ENCODE measurements at places on chromosomes 6 and 20.

DNA sequence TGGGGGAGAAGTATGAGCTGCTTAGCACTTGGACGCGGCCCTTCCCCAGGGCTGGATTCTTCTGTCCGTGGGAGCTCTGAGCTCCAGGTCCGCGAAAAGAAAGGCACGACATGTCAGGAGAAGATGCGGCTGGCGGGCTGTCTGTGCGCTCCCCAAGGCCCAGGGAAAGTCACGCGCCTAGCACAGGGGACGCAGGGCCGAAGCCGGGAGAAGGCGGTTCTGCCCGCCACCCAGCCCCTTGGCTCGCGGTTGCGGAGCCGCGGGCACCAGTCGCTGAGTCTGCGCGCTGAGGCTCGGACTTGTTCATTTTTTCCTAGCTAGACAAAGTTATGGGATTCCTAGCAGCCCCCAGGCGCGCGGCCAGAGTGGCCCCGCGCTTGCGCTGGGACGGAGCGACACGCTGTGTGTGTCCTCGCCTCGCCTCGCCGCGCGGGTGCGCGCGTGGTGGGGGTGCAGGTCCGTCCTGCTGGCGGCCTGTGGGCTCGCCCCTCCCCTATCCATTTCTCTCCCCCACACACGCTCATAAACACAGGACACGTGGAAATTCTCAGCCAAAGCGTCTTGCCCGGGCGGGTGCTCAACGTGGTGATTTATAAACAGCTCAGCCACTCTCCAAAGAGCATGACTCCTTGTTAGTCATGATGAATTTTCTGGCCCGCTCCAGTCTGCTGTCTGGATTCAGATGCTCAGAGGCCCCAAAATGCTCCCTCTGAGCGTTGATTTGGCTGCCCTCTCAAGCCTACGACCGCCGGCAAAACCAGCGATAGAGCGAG lies 1.9 kb upstream of the POU3F2 start:
- DNase-seq: no peak

- DNase-seq: no peak
Measured at GRCh38 chr6:107266563-107266962, 151.2 kb upstream of the BEND3 start.

GRCh38 chr6:102853249-102853955 lies 1459.9 kb downstream of the GRIK2 start:
- DNase-seq: no peak

DNA sequence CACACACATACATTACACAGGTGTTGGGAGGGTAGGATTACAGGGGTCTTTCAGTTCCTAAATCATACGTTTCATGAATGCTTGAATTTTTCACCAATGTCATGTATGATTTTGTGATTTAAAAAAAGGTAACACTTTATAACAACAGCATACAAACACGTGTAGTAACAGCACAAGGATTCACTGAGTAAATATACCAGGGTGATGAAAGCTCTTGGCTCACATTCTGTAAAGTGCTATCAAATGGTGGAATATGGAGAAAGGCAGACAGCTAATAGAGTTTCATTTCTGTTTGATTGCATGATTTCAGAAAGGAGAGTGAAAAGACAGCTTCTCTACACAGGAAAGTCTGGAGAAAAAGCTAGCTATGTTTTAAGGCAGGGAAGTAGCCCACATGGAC lies 231.9 kb downstream of the CD83 start:
- DNase-seq: no peak

DNA sequence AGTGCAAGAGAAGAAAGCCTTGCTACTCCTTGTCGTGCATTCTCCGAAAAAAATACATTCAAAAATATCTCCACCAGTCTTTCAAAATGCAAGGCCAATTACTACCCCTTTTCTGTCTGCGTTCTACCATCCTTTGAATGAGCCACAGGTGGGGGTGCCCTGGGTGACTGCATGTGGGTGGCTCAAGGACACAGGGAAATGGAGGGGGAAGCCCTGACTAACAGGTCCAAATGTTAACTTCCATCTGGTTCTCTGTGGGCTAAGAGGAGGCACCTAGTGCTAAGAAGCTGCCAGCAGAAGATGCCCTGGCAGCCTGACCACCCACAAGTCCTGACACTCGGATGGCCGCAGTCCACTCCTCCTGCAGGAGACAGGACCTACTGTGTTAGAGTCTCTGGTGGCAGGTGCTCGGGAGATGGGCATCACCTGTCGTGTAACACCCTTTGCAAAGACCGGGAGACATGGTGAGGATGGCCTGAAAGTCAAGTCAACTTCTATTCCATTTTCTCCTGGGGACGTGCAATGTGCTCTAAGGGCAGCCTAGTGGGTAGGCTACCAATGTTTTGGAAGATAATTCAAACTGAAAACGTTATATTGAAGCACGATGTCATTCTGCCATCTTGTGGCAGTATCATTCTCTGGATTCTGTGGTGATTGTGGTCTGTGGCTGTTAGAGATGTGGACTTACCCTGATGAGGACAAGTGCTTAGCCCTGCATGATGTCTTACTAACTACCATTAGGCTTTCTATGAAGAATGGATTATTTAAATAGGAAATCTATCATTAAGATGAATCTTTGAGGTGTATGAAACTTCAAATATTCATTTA lies 27.4 kb upstream of the IGF2R start:
- DNase-seq: no peak

DNA sequence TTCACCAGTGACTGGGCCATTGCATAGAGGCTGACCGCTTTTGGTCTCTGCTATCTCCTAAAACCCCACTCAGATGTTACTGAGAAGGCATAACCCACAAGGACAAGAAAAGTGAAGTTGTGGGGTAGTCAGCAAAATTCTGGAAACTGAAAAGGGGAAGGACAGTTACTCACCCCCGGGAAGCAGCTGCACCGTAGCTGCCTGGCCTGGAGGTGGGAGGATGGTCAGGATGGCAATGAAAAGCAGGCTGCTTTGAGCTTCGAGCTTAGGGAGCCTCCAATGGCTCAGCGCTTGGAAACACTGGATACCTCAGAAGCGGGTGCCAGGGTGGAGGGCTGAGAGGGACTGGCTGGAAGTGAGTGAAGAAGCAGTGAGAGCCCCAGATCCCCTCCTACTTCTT lies 56.0 kb downstream of the KCNK5 start:
- DNase-seq: no peak

GRCh38 chr20:37980383-37980782 lies 52.9 kb downstream of the TTI1 start:
- DNase-seq: no peak

DNA sequence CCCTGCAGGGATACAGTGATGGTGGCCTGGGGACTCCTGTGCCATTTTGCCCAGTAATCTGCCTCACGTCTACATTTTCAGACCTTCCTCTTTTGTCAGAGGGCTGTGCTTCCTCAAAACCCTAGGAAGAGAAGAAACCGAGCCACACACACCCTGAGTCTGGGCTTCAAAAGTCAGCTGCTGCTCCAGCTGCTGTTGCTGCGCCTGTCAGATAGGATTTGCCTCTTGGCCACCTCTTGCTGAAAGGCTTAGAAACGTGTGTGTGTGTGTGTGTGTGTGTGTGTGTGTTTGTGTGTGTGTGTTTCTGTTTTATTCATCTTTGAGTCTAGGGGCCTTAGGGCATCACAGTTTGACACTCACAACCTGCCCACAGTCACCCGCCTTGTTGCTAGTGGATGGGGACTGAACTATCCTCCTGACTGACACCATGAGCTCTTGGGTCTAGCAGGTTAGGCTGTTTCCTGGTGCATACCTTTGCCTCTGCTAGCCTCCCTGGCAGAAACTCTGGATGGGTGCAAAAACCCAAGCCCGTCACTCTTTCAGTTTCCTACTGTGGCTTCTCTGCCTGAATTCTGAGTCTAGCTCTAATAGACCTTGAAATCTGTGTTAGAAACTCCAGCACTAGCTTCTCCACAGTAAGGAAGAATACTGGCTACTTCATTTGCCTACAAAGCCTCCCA lies 94.9 kb upstream of the CEP85L start:
- no peak for DNase-seq

- no peak for DNase-seq
Measured at GRCh38 chr20:50331469-50332363, 141.1 kb downstream of the CEBPB start.

DNA sequence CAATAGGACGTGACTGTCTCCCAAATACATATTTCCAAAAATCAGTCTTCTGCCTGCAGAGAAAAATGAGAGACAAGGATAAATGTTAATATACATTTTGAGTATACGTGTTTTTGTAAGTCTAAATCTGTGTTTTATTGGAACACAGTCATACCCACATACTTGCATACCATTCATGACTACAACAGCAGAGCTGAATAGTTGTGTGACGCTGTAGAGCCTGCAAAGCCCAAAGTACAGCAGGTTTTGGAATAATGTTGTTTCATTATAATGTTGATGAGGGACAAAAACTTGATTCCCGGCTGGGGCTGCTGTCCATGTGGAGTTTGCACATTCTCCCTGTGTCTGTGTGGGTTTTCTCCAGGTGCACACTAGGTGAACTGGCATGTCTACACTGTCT lies 23.8 kb upstream of the FBXO9 start:
- no peak for DNase-seq

GRCh38 chr20:4829514-4830215 lies 108.0 kb downstream of the PRND start:
- no peak for DNase-seq

DNA sequence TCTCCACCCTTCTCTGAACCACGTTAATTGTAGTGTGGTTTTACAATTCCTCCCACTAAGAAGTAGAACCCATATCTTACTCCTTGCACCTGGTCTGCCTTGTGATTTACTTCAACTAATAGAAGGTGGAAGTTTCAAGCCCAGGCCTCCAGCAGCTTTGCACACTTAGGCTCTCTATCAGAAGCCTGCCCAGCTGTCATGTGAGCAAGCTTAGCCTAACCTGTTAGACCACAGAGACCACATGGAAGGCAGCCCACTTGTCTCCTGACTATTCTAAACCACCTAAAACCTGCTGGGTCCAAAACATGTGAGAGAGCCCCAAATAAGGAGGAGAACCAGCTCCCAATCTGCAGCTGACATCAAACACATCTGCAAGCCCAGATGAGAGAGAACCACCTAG lies 127.6 kb upstream of the BTBD3 start:
- DNase-seq: no peak

DNA sequence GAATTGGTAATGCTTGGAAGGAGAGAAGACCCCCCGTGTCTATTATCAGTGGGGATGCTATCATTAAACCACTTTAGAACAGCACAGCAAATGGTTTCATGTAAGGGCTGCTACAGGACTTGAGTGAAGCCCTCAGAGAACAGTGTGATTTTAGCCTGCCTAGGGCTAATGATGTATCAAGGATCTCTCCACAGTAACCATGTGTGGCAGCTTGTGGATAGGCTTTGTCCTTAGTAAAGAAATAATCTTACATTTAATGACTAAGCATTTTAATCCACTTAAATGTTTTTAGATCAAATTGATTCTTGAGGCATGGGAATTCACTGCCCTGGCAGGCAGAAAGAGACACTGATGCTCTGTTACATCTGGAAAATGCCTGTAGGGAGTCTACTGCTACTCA lies 495.1 kb downstream of the NKAIN2 start:
- DNase-seq: no peak

Measured in NCI-H1048 (cell line).